Eye (tissue), 1 donor: ENCODE measurements at places on chromosomes 5 and 9.
A peak's percentile ranks its signal among the peaks of the same experiment; 100 is the strongest.

- DNase-seq, result no peak
Measured at GRCh38 chr5:65209341-65209740, 272.4 kb downstream of the ADAMTS6 start.

DNA sequence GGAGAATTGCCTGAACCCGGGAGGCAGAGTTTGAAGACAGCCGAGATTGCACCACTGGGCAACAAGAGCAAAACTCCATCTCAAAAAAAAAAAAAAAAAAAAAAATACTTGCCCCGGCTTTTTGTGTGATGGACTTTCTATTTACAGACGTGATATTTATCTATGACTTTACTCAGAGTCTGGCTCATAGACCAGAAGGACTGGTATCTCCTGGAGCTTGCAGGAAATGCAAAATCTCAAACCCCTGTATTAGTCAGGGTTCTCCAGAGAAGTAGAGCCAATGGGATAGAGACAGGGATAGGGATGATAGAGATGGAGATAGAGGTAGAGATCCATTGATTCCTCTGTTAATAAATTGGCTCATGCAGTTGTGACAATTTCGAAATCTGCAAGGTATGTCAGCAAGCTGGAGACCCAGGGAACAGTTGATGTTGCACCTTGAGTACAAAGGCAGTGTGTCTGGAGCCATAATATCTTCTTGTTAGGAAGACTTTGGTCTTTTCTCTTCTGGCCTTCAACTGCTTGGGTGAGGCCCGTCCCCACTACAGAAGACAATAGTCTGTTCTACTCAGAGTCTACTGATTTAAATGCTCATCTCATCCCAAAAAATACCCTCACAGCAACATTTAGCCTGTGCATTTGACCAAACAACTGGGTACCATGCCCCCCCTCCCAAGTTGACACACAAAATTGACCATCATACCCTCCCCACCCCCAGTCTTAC, 195.4 kb upstream of the MSX2 start:
- no peak for DNase-seq

DNA sequence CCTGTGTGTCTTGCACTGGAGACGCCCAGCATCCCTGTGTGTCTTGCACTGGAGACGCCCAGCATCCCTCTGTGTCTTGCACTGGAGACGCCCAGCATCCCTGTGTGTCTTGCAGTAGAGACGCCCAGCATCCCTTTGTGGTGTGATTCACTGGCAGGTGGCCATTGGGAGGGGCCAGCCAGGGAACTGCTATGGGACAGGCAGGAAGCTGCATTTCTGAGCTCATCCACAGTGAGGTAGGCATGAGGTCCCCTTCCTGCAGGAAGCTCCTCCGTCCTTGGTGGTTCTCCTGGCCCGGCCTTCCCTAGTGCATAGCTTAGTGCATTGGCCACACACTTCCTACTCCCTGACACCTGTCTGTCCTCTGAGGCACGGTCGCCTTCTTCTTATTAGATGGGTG, 43.5 kb downstream of the IRX1 start:
- DNase-seq, result no peak

DNA sequence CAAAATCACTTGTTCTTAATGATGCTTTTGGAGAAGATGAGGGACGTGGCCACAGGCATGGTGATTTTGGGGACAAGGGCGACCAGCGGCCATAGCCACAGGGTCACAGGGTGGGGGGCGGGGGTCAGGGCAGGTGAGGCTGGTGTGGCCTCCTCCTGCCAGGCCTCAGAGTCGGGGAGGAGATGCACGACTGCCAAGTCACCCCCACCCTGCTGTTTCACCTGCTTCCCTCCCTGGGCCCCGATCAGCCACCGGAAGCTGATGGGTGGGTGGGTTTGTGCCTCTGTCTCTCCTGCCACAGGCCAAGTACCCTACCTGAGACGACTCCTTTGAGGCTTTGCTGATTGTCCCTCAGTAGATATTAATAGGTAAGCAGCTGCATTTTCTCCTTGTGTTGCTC, 199.3 kb downstream of the PAX5 start:
- DNase-seq, result no peak

GRCh38 chr5:94285984-94286383, 332.4 kb downstream of the KIAA0825 start:
- DNase-seq, result no peak

GRCh38 chr5:176579323-176579722, 30.2 kb downstream of the CDHR2 start:
- DNase-seq, result no peak

- no peak for DNase-seq
Measured at GRCh38 chr5:1166370-1166769, 35.0 kb upstream of the SLC6A19 start.

GRCh38 chr5:116479776-116480675, 94.6 kb downstream of the SEMA6A start:
- no peak for DNase-seq

GRCh38 chr5:57703721-57704120, 221.1 kb upstream of the ACTBL2 start:
- DNase-seq, result no peak

GRCh38 chr5:5257353-5257752, 117.2 kb downstream of the ADAMTS16 start:
- no peak for DNase-seq

- no peak for DNase-seq
Measured at GRCh38 chr5:169299191-169299662, 1.7 kb downstream of the SLIT3 start.

- DNase-seq, result no peak
Measured at GRCh38 chr9:109036744-109037680, 23.7 kb upstream of the CTNNAL1 start.

- DNase-seq, result no peak
Measured at GRCh38 chr9:111069183-111069582, 30.9 kb upstream of the LPAR1 start.

DNA sequence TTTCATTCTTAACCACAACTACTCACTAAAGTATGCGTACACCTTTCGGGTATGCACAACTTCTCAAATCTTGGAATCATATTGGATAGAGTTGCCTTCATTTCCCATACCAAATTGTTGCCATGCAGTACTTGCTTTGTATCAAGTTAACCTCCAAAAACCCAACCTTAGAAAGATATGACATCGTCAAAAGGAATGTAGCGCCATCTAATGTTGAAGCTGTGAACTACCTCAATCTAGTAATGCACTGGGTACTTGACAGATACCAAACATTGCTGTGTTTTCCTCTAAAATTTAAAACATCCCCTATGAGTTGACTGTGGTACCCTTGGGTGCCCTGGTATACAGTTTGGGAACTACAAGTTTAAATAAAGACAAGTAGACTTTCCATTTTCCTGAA, 318.4 kb downstream of the ARL15 start:
- no peak for DNase-seq

DNA sequence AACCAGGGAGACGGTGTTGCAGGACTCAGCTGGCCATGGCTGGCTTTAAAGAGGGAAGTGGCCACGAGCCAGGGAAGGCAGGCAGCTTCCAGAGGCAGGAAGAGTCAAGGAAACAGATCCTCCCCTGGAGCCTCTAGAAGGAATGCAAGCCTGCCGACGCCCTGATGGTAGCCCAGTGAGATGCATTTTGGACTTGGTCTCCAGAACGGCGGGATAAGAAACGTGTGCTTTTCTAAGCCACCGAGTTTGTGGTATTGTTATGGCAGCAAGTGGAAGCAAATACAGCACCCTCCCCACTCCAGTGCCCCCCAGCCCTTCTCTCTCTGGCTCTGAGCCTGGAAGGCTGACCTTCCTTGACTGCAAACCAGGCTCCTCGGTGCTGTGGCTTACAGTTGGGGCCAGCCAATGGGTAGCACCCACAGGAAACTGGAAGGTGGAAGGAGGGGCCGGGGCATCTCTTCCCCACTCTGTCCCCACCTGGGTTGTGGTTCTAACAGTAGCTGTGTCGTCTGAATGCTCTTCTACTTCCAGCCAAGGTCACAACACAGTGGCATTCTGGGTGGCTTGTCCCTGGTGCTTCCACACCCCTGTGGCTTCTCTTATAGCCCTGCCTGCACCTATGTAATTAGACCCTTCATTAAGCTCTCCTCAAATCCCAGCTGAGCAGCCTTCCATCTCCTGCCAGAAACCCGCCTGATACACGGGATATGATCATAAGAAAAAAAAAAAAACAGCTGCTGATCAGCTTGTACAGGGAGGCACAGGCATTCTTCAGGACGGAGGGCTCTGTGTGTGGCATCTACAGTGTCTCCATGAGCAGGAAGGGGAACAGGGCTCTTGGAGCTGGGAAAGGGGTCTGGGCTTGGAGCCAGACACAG, 29.9 kb upstream of the UNC5A start:
- no peak for DNase-seq

- no peak for DNase-seq
Measured at GRCh38 chr5:60727033-60727679, 27.2 kb upstream of the DEPDC1B start.

- no peak for DNase-seq
Measured at GRCh38 chr9:9246726-9247125, 1366.1 kb downstream of the PTPRD start.

DNA sequence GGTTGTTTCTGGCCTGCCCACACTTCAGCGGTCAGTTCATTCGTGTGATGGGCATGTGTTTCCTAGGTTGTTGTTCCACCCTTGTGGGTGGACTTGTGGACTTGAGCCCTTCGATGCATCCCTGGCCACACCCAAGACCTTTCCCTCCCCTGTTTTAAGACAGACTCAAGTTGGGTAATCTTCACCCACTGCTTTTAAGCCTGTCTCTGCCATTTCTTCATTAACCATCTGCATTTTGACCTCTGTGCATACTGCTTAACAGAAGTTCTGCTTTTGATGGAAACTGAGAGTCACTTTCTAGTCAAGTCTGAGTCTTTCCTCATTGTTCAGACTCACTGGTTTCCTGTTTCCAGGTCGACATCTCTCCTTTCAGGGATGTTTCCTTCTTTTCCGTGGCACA, 233.7 kb downstream of the ARHGEF28 start:
- no peak for DNase-seq

DNA sequence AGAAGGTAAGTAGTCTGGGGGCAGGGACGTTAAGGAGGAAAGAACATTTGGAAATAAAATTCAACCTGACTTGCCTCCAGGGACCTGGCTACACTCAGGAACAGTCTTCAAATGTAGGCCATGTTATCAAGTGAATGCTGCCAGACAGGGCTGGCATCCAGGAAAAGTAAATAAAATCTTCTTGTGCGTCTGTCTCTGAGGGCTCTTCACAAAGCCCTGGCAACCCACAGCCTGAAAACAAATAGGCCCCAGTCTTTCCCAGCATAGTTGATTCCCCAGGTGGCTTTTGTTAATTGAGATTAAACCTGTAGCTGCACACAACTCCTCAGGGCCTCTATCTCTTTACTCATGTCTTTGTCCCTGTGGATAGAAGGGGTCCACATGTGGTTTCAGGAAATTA, 55.4 kb downstream of the STK32A start:
- no peak for DNase-seq

DNA sequence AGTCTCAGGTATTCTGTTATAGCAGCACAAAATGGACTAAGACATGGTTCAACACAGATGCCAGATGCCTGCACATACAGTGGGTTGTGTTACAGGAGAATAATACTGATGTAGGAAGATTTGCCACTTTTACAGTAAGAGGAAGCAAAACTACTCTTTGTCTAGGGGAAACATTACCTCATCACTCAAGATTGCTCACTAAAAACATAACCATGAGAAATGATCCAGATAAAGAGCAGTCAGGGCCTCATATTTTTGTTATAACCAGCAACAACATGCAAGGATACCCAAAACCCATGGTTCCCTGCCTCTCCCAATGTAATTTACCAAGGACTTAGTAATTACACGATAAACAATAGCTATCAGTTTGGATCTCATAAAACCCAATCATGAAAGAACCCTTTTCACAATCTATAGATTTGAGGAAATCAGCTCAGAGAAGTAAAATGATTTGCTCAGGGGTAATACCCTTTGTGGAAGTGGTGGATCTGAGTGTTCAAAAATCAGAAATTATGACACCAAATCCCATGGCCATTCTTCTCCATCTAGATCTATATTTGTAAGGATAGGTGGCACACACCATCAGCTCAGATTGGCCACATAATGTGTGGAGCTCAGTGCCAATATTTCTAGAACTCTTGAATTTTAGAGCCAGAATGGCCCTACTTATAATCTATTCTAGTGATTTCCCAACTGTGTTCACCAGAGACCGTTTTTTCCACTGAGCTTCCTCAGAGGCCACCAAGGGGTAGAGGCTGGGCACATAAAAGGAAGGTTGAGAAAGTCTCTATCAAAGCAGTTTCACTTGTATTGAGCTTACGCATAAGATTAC, 27.8 kb downstream of the DPYSL3 start:
- DNase-seq, result peak; percentile 42

DNA sequence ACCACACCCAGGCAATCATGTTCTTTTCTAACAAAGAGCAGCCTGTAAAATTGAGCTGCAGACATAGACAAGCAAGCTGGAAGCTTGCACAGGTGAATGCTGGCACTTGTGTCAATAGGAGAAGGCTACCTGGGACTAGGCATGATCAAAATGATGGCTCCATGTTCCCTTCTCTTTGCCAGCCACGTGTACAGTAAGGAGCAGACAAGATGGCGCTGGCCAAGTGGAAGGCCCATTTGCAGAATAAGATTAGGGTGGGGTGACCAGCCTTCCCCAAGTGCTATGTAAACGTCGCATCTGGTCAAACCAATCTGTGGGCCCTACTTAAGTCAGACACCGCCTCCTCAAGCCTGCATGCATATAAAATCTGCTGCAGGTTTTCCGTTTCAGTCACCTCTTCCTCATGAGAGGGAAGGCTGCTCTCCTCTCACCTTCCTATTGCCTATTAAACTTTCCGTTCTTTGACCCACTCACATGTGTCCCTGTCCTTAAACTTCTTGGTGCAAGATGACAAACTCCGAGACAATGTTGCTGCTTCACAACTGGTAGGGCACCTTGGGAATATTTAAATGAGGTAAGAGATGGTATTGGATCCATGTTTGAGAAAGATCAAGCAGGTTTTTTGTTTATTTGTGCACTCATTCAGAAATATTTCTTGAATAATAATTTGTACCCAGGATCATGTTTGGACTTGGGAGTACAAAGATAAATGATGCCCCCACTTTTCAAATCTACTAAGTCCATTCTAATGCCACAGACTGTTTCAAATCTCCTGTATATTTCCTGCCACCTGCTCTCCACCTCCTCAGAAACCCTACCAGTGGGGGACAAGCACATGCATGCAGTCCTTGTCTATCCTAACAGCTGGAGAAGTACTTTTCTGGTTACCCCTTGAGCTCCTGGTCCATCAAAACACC, 30.7 kb upstream of the TGFBR1 start:
- DNase-seq, result no peak

DNA sequence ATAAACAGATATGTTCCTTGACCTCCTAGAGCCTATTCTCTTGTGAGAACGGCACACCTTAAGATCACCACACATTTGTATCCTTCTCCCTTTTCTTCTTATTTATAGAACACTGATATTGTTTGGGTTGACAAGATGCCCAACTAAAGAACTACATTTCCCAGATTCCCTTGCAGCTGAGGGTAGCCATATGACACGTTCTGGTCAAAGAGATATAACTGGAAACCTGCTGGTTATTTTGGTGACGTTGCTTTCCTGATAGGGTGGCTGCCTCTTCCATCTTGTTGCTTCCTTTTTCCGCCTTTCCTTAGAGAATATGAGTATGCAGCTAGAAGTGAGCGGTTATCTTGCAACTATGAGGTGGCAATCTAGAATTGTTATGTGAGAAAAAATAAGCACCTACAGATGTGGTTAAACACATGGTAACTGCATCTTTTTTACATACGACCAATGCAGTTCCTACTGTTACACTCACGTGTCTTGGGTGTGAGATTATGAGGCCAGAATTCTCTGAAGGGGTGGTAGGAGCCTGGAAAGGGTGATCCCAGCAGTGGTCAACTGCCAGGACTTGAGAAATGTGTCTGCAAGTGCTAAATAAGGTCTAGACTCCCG, 72.9 kb downstream of the SEC61B start:
- DNase-seq, result no peak

- no peak for DNase-seq
Measured at GRCh38 chr5:134136221-134136631, 21.7 kb downstream of the TCF7 start.

- no peak for DNase-seq
Measured at GRCh38 chr5:172820046-172820767, 13.8 kb upstream of the ERGIC1 start.
